ENCODE measurements at places on chromosomes 1 and 21. TPM values are rescaled to one million over a fixed set of nuclear protein-coding genes. Genes with fewer than 3 reads are reported as not detected.

PAX7 gene
- total RNA-seq: not detected

SYNJ1 gene
- 2.5 TPM for total RNA-seq

TSACC gene
- 0.69 TPM for total RNA-seq

TNN gene
- not detected for total RNA-seq

ELK4 gene
- 12.0 TPM for total RNA-seq

RNPEP gene
- total RNA-seq: 81.8 TPM

All from epithelial cell of proximal tubule (primary cell).